Heart right ventricle (tissue), 16 donors: ENCODE measurements at places on chromosomes 7 and 10. TPM values are rescaled to one million over a fixed set of nuclear protein-coding genes. Genes with fewer than 3 reads are reported as not detected.

DNA sequence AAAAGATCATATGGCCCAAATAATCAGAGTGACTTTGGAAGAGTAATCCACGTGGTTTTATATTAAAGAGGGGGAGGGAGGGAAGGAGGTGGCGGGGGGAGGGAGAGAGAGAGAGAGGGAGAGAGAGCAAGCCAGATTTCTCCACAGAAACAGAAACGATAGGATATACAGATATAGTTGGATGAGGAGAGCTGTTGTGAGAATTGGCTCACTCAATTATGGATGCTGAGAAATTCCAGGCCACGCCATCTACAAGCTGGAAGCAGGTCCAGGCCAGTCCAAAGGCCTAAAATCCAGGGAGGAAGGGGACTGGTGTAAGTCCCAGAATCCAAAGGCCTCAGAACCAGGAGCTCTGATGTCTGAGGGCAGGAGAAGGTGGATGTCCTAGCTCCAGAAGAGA lies 75.5 kb downstream of the CXCL12 start:
- H3K4me1 ChIP-seq, result peaks cover 4% of the 10 kb centered on the region
- H3K27me3 ChIP-seq, result no peaks in the 10 kb centered on the region
- H3K27ac ChIP-seq, result no peak overlapping the region
- H3K4me3 ChIP-seq, result no peak overlapping the region

Gene TAS2R3
- total RNA-seq, result 0.50 TPM

Gene COL28A1
- total RNA-seq, result 1.2 TPM

GRCh38 chr10:130857631-130858295 lies 453.8 kb downstream of the TCERG1L start:
- H3K4me1 ChIP-seq, result no peaks in the 10 kb centered on the region
- no peaks in the 10 kb centered on the region for H3K36me3 ChIP-seq
- DNase-seq, result no peak

- no peaks in the 10 kb centered on the region for H3K4me1 ChIP-seq
- H3K36me3 ChIP-seq, result no peaks in the 10 kb centered on the region
- DNase-seq, result no peak
- peaks cover 5% of the 10 kb centered on the region for H3K27me3 ChIP-seq
These were observed 91.2 kb upstream of the SEM1 start for GRCh38 chr7:96800824-96801223.

DNA sequence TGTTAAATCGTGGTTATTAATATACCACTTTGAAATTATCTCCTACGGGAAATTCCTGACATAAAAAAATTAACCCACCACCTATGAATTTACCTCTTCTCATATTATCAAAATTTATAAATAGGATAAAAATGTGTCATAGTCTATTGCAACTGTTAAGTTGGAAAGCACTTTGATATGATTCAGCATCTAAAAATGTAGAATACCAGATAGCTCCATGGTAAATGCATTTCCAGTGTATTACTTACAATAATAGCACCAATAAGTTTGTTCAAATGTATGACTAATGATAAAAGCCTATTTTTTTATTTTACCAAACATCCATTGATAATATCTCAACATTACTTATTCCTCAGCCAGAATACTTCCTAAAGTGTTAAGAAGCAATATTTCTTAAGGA lies 13.6 kb upstream of the KCND2 start:
- DNase-seq, result no peak
- H3K4me1 ChIP-seq, result no peaks in the 10 kb centered on the region
- no peaks in the 10 kb centered on the region for H3K27me3 ChIP-seq
- no peak overlapping the region for H3K27ac ChIP-seq
